ENCODE measurements at places on chromosomes 4 and X.

GRCh38 chrX:142576615-142577014, 371.5 kb upstream of the MAGEC2 start:
- DNase-seq, result no peak

- DNase-seq, result no peak
These were observed 20.5 kb upstream of the DHRSX start for GRCh38 chrX:2521092-2521926.

- DNase-seq, result no peak
These were observed 17.0 kb upstream of the AP1AR start for GRCh38 chr4:112214390-112215264.

DNA sequence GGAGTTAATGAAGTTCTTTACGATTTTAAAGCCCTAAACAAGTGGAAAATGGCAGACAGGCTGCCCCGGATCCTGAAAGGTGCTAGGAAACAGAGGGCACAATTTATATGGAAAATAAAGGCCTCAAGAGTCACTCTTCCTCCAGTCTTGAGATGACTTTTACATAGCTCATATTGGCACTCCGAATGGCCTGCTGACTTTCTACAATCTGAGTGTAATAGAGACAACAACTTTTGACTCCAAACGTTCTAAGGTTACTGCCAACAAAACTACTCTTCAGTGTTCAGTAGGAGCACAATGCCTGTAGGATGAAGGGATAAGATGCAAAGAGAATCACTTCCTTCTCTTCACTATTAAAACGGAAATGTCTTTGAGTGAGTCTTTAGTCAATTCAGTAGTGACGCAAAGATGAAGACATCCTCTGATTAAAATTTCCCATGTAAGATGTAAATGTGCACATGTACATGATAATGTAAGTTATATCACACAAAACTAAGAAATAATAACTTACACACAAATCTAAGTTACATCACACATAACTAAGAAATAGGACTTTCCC, 40.5 kb downstream of the VEGFC start:
- no peak for DNase-seq

DNA sequence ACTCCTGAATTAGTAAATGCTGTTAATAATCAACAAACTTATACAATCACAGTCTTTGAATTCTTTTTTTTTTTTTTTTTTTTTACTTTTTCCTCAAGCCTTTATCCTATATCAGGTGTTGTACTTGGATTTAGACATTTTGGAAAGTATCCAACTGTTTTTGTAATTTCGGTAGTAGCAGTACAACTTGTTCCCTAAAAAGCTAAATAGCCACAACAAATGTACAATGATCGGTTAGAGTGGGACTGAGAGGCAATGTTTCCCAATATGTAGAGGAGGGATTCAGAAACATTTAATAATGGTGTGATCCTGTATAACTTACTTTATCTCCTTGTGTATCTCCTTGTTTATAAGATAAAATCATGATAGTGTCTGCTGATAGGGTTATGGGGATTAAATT, 343.1 kb downstream of the GRID2 start:
- DNase-seq, result no peak

DNA sequence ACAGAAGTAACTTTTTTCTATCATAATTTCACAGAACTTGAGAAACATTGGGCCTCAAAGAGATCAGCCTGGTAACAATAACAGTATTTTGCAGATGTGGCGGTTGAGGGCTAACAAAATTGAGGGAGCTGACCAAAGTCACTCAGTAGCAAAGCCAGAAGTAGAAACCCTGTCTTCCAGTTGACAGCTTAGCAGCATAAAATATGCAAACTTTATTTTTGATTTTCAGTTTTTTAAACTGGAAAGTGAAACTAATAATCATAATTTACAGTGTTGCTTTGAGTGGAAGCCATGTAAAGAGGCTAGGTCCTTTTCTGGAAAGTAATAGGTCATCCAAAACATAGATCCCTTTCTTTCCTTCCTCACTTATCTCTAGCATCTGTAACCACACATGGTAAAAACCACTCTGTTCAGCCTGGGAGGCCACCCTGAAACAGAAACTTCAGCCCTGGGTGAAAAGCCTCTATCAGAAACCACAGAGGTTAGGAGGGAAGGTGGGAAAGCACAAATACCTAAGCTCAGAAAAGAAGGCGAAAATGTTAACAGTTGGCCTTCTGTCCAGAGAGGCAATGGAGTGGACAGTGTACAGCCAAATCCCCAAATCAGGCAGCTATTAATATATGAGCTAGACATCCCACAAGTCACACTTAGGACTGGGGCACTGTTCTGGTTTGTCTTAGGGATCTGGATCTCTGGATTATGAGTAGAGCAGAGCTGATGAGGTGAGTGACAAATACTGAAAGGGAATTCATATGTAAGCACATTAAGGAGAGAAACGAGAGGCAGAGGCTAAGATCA, 61.1 kb upstream of the ARSJ start:
- DNase-seq, result no peak

DNA sequence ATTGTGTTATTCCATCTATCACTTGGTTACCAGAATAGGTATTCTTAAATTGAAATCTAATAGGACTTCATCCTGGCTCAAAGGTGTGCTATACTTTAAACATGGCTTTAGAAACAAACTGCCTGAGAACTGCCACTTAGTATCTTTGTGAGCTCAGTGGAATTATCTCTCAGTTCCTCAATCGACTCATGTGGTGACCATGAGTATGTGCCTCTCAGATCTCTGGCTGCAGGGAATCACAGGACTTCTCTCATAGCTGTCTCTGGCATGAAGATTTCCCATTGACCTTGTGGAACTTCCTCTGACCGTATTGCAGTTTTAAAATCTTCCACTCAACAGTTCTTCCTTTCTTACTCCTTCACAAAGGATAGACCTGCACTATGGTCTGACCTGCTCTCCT, 681.9 kb upstream of the BOD1L1 start:
- DNase-seq, result no peak

GRCh38 chrX:83469551-83469950, 38.5 kb upstream of the POU3F4 start:
- no peak for DNase-seq

GRCh38 chr4:6892190-6892908, 17.3 kb upstream of the TBC1D14 start:
- no peak for DNase-seq

DNA sequence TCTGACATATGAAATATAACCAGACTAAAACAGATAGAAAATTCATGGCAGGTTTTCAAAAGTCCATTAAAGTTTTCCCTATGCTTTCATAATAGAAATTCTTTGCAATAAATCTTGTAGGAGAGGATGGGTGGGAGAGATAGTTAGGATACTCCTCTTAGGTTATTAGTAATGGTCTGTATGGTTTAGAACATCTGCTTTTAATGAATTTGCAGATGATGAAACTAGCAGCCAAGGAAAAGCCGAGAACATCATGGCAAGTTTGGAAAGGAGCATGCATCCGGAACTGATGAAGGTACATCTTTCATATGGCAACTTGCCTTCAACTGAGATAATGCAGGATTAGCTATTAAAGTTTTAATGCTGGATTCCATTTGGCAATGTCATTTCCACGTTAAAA, 70.7 kb downstream of the DOCK11 start:
- no peak for DNase-seq
